Activated CD4-positive, alpha-beta T cell treated with anti-CD3 and anti-CD28 coated beads, Interleukin-2, amount 10 ng/mL, durations not matched to agents 24 days and 14 days (primary cell): ENCODE measurements at places on chromosomes 6 and 20. TPM values are rescaled to one million over a fixed set of nuclear protein-coding genes. Genes with fewer than 3 reads are reported as not detected.

DNA sequence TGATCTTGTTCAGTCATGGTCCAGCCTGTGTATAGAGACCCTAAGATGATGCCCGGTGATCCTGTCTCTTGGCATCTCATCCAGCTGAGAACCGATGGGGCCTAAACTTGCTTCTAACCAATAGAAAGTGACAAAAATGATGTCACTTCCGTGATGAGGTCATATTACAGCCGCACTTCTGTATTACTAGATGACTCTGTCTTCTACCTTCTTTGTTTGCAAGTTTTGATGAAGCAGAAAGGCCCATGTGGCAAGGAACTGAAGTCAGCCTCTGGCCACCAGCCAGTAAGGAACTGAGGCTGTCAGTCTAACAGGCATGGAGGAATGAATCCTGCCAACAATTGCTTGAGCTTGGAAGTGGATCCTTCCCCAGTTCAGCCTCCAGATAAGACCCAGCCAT lies 32.8 kb upstream of the HLA-C start:
- no peak for DNase-seq

Gene TCP1
- total RNA-seq: 528 and 531 TPM in 2 replicates

GRCh38 chr20:872855-873520 lies 39.5 kb downstream of the FAM110A start:
- no peak for DNase-seq

DNA sequence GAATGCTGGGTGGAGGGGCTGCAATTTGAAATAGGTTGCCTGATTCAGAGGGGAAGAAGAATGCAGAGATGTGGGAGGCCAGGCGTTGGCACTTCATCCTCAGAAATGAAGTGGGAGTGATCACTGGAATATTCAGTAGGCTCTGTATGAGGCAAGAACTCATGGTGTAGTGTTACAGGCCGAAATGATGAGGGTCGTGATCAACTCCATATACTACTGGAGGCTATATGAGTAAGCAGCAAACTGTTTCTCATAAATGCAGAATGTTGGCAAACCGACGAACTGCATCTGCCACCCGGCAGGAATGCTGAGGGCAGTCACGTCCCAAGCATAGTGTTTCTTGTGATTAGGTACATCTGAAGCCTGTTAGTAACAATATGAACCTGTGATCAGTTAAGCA lies 12.7 kb downstream of the KCNS1 start:
- no peak for DNase-seq

- DNase-seq: no peak
These were observed 52.9 kb downstream of the TINAG start for GRCh38 chr6:54361188-54361587.
